Left renal cortex interstitium (tissue), 4 donors: ENCODE measurements at places on chromosomes 12 and 14.

- DNase-seq, result no peak
These were observed 8.6 kb downstream of the PEBP1 start for GRCh38 chr12:118144499-118144898.

GRCh38 chr12:76471579-76471978 lies 88.0 kb downstream of the OSBPL8 start:
- DNase-seq, result no peak

DNA sequence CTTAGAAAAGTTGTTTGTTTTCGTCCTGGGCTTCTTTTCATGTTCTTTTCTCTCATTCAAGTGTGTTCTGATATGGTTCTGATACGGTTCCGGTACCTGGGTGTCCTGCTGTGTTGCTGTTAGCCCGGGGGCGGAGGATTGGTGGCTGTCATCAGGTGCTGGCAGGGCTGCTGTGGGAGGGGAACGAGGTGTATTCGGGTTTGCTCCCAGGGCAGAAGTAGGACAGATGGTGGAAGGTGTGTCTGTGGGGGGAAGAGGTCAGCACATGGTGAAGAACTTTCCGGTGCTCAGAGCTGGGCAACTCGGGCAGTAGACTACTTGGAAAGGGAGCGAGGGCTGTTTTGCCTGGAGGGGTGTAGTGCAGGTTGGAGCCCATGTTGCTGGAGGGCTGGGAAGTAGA lies 70.2 kb downstream of the SLC25A47 start:
- DNase-seq, result no peak

- DNase-seq, result no peak
These were observed 304.4 kb downstream of the VRK1 start for GRCh38 chr14:97101561-97101960.

DNA sequence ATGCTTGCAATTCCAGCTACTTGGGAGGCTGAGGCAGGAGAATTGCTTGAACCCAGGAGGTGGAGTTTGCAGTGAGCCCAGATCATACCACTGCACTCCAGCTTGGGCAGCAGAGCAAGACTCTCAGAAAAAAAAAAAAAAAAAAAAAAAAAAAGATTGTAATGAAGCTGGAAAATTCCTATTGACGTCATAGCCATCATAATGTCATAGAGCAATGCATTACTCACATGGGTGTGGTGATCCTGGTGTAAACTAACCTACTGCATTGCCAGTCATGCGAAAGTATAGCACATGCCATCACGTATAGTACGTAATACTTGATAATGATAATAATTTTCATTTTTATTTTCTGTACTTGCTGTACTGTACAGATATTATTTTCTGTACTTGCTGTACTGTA lies 42.7 kb upstream of the NID2 start:
- no peak for DNase-seq

DNA sequence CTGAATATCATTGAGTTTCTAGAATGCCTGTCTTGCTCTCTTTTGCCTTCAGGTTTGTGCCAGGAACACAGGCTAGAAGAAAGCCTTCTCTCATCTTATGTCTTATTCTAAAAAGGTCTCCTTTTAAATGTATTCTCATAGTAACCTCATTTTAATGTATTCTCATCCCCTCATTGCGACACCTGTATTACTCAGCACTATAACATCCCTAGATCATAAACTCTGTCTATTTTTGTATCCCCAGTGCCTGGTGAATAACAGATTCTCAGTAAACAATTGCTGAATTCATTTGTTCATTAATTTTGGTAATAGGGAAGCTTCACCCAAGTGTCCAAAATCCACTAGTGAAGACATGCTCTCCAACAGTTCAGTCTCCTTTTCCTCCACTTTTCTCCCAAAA lies 8.8 kb upstream of the LRRK2 start:
- DNase-seq, result no peak

GRCh38 chr12:89621521-89621920 lies 87.1 kb downstream of the ATP2B1 start:
- DNase-seq, result no peak

GRCh38 chr12:83818881-83819280 lies 1093.7 kb downstream of the SLC6A15 start:
- DNase-seq, result no peak

GRCh38 chr12:16350682-16351081 lies 3.2 kb downstream of the MGST1 start:
- DNase-seq, result no peak

- no peak for DNase-seq
These were observed at the start of gene GCH1 for GRCh38 chr14:54902521-54903420. GCH1 (minus strand) TSS chr14:54902826; CDS start chr14:54902663, 163 bp downstream.
